ENCODE measurements at places on chromosomes 16 and 17.

DNA sequence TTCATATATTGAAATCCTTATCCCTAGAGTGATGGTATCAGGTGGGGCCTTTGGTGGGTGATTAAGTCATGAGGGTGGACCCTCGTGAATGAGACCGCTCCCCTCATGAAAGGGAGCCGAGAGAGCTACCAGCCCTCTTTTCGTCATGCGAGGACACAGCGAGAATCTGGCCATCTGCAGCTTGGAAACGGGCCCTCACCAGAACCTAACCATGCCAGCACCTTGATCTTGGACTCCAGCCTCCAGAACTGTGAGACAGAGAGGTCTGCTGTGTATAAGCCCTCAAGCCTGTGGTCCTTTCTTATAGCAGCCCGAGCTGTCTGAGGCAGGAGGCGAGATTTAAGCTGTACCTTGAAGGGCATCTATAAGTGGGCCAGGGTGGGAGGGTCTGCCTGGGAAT is 23.7 kb upstream of the ACSF3 start:
- no peak for DNase-seq

- DNase-seq: no peak
Measured at GRCh38 chr17:6064868-6065267, 5.3 kb upstream of the WSCD1 start.

- DNase-seq: no peak
Measured at GRCh38 chr17:8175795-8176196, 384 bp downstream of the TMEM107 start.

DNA sequence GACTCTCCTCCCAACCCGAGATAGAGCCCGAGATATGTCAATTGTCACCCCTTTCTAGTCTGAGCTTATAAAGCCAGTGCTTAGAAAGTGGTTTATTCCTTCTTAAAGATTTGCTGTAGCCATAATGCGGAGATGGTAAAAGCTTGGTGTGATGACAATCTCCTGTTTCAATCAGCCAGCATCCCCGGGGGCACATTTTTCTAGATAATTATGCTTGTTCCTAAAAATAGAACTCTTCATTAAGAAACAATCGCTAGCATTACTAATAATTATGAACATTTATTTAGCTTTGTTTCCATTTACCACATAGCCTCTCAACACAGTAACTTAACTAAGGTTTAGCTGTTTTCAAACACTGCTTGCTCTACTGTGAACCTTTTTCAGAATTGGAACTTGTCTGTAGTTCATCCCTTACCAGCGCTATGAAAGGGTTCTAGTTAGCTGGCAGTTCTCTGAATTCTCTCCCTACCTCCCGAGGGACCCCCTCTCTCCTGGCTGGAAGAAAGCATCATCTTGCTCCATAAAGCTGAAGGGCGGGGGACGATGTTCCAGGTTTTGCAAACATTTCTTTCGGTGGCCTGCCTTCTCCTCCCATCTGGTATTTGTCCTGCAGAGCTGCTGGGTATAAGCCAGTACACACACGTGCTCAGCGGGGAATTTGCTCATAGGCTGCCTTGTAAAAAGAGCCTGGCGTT is 922 bp upstream of the MRPL58 start:
- peak; percentile 59 for DNase-seq

GRCh38 chr17:49576088-49576916 is 631 bp downstream of the NXPH3 start:
- DNase-seq: peak; percentile 35

- DNase-seq: no peak
Measured at GRCh38 chr17:39703913-39704312, 4.0 kb downstream of the ERBB2 start.

DNA sequence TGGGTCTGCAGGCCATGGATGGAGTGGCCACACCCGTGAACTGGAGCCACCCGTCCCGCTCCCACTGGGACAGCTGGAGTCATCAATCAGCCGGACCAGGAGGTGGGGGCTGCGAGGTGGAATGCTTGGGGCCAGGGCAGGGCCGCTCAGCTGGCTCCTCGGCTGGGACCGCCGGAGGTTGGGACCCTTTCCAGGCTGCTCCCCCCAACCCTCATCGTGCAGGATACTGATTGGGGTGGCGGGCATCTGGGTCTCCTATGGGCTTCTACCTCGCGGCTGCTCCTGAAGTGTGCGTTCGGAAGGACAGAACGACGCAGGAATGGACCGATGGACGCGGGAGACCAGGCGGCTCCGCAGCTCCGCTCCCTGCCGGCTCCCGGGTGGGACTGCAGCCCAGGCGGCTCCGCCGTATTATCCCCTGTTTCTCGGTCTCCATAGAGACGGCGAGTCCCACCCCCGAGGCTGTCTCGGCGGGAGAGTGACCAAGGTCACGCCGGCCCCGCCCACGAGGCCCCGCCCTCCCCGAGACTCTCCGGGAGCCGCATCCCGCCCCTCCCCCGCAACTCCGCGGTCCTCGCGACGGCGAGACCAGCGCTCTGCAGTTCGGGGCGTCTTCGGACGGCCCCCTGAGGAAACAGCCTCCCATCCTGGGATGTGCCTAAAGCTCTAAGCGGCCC is at the start of gene TPPP3:
Gene TPPP3, minus strand, starts transcription at position 388 of the 677 bp plus-strand sequence. CDS start 2,387 bp downstream, outside the sequence.
- DNase-seq: peak; percentile 78

DNA sequence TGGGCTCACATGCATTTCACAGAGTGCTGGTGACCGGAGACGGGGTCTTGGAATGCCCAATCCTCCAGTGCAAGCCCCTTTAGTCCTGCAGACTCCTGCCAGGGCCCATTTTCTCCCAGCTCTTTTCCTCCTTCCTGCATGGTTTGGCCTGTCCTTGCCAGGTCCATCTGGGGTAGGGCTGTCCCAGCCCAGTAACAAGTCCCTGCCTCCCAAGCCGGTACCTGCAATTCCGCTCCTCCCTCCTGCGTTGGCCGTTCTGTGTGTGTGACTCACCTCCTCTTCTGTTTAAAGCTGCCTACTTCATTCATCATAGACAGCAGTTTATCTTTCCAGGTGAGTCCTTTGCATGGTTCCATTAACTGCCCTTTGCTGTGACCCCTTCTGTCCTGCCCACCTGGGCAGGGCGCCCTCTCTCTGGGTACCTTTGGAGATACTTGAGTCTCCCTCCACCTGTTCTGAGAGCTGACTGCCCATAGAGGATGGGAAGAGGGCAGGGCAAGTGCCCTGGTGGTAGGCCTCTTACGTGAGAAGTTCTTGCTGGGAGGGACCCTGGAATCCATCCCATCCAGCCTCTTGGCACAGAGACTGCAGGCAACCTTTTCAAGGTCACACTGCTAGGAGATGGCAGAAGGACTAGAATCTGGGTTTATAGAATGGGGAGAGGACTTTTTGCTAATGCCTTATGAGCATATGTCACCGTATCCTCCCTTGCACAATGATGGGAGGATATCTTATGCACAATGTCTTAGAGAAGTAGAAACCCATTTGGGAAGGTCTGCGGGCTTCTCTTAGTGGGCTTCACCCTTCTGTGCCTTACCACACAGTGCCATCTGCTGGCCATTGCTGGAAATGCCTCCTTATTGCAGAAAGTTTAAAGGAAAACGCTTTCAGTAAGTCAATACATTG is 29.7 kb upstream of the LGALS9 start:
- peak; percentile 63 for DNase-seq

GRCh38 chr17:80047176-80047575 is 10.7 kb downstream of the CCDC40 start:
- no peak for DNase-seq

GRCh38 chr17:73742948-73743381 is 98.7 kb upstream of the SDK2 start:
- DNase-seq: no peak

- no peak for DNase-seq
Measured at GRCh38 chr16:10990378-10990777, 46.0 kb downstream of the CLEC16A start.

GRCh38 chr17:57584050-57584551 is 161.0 kb downstream of the CCDC182 start:
- peak; percentile 64 for DNase-seq

GRCh38 chr17:27558341-27558740 is 72.6 kb upstream of the LGALS9 start:
- no peak for DNase-seq

DNA sequence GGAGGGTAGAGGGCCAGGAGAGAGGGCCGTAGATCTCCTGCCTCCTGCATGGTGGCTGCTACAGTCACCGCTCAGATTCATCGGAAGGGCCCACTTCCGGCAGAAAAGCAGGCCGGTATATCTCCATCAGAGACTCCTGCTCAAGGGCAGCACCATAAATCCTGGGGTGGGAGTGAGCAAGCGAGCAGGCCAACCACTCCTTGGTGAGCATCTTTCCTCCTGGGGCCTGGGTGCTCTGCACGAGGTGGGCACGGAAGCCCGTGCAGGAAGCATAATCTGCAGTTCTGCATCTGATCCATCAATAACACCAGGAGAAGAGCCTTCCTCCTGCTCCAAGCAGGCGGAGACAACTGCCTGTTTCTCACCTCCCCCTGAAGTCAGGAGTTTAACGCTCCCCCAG is 57.4 kb upstream of the TMEM132E start:
- no peak for DNase-seq

- DNase-seq: no peak
Measured at GRCh38 chr16:46728806-46729205, 19.3 kb downstream of the MYLK3 start.

DNA sequence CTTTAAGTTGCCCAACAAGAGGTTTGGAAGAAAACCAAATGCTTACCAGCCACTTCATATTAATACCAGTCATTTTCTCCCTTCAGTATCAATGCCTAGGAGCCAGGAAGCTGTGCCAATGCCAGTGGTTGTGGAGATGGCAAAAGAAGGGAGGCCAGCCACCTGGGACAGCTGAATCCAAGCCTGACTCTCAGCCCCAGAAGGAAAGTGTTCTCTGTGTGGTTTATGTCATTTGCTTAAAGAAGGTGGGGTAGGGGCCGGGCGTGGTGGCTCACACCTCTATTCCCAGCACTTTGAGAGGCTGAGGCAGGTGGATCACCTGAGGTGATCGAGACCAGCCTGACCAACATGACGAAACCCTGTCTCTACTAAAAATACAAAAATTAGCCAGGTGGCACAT is 13.4 kb downstream of the C17orf78 start:
- DNase-seq: no peak

- no peak for DNase-seq
Measured at GRCh38 chr17:35089586-35090296, 26.2 kb upstream of the RFFL start.

GRCh38 chr17:50170662-50171370 is 5.0 kb downstream of the SGCA start:
- no peak for DNase-seq

DNA sequence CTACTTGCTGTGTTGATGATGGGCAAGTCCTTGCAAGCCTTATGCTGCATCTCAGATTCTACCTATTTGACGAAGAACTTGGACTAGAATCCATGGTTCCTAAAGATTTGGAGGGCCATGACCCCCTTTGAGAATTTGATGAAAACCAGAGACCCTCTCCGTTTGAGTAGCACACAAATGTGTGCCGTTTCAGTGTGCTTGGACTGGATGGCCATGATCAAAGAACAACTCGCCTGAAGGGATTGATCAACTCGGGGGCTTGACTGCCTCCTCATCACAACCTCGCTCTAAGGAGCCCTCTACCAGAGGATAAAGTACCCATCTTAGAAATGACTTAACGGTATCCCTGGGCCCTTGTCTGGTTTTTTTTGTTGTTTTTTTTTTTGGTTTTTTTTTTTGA is 2.8 kb upstream of the ANKFY1 start:
- no peak for DNase-seq

DNA sequence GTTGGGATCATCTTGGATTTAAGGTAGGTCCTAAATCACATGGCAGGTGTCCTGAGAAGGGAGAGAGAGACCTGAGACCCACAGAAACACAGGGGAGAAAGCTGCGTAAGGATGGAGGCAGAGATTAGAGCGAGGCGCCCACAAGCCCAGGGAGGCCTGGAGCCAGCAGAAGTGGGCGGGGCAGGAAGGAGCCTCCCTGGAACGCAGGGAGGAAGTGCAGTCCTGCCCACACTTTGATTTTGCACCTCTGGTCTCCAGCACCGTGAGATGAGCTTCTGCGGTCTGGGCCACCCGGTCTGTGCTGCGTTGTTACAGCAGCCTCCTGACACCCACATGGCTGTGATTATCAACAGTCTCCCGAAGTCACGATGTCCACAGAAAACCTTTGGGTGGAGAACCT is 6.4 kb downstream of the DNASE1L2 start:
- no peak for DNase-seq

- no peak for DNase-seq
Measured at GRCh38 chr17:56995766-56996165, 17.8 kb downstream of the SCPEP1 start.

- no peak for DNase-seq
Measured at GRCh38 chr16:27483088-27483437, 66.7 kb downstream of the GTF3C1 start.

GRCh38 chr17:28042657-28042720 is at the start of gene NLK:
NLK (plus strand) TSS chr17:28042677; CDS start chr17:28042874, 197 bp downstream.
- DNase-seq: no peak

DNA sequence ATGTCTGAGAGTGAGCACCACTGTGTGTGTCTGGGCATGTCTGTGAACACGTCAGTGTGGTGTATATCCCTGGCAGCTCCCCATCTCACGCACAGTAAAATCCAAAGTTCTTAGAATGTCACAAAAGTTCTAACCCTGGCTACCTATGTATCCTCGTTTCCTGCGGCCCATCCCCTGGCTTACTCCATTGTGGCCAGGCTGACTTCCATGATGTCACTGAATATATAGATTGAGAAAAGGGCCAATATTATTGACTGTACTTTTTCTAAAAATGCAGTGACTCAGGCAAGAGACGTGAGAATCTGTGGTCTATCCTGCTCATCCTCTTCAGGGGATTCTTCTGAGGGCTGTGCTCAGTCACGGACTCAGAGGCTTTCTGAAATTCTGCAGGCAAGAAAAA is 963 bp upstream of the METTL22 start:
- DNase-seq: no peak

- DNase-seq: no peak
Measured at GRCh38 chr16:57711993-57712392, 17.4 kb downstream of the DRC7 start.

- peak; percentile 89 for DNase-seq
Measured at GRCh38 chr17:42517516-42517915, 18.5 kb upstream of the NAGLU start.

DNA sequence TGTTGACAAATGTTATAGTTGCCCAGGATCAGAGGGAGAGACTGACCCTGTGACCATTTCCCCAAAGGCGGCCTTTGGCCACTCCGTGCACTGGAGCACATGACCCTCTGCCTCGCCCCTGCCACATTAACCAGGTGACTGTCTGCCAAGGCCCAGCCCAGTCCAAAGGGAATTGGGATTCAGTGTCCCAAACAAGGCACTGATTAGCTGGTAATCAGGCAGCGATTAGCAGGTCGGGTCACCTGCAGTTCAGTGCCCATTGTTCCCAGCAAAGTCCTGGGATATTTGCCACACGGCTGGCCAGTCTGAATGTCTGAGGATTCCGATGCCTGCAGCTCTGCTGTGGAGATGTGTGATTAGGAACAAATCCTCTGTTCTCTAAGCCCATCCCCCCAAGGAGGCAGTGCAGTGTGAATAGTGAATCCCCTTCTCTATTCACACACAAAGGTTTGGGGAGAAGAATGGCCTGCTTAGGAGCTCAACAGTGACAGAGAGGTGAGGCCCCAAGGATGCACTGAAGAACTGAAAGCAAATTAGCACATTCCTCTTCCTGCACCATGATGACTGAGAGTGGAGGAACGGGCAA is 123.1 kb upstream of the MAF start:
- DNase-seq: no peak
